ENCODE measurements at places on chromosomes 6 and 20.

GRCh38 chr6:44478158-44478557, 90.7 kb downstream of the CDC5L start:
- DNase-seq, result no peak

GRCh38 chr6:13708736-13709135, 2.9 kb downstream of the RANBP9 start:
- no peak for DNase-seq

- DNase-seq, result peak; percentile 60
These were observed 8.6 kb upstream of the HECA start for GRCh38 chr6:139126255-139126654.

DNA sequence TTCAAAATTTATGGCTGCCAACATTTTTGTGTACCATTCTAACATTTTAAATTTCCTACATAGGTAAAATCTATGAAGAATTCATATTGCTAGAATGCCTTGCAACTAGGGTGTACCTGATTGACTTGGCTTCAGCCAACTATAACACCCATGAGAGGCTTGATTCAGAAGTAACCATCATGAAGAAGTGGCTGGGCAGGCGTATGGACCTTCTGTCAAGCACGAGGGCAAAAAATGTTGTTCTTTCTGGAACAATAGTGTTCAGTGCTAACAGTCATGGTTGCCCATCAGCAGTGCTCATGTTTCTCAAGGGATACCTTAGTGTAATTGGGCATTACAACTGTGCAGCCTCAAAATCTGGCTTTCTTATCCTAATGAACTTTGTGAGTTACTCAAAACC, 42.9 kb downstream of the ID4 start:
- no peak for DNase-seq

- peak; percentile 79 for DNase-seq
These were observed 170.7 kb downstream of the ERMARD start for GRCh38 chr6:169921853-169922824.

- DNase-seq, result peak; percentile 51
These were observed 72.8 kb downstream of the MDGA1 start for GRCh38 chr6:37624606-37625574.

DNA sequence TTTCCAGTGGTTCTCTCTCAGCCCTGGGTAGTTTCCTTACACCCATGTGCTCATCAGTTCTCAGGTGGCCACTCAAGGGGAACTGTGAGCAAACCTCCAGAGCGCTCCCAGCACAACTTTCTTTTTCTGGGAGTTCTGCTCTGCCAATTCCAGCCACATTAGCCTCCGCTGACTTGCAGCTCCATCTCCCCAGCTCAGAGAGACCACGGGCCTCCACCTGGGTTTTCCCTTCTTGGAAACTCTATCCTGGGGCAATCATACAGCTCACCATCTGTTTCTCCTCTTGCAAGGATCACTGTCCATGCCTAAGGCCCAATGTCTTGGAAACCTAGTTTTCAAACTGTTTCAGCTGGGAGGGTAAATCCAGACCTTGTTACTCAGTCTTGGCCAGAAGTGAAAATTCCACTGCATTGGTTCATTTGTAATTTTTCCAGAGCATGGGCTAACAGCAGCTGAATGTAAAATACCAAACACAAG, 129.9 kb downstream of the EYA2 start:
- DNase-seq, result no peak

GRCh38 chr6:160349020-160349441, 853 bp downstream of the SLC22A3 start:
- peak; percentile 24 for DNase-seq

DNA sequence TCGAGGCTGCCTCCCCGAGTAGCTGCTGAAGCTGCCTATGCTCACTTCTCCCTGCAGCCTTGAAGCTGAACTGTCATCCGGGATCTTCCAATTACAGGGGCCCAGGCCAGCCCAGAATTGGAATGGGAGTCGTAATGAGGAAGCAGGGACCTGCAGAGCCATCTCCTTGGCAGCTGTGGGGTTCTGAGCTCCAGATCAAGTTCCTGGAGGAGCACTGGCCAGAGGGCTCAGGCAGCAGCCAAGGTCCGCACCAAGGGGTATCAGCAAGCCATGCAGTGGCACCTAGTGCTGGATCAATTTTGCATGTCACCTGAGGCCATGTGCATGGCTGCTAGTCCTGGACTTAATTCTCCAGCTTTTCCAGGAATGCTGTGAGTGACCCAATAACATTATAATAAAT, 163.2 kb upstream of the TSHZ2 start:
- no peak for DNase-seq

GRCh38 chr6:64000818-64001491, 365.4 kb downstream of the PHF3 start:
- no peak for DNase-seq

DNA sequence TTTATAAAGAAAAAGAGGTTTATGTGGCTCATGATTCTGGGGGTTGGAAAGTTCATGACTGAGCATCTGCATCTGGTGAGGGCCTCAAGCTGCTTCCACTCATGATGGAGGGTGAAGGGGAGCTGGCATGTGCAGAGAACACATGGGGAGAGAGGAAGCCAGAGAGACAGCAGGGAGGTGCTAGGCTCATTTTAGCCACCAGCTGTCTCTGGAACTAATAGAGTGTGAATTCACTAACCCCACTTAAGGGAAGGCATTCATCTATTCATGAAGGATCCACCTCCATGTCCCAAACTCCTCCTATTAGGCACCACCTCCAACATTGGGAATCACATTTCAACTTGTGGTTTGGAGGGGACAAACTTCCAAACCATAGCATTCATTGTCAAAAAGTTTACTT, 137.3 kb upstream of the PMEPA1 start:
- DNase-seq, result no peak

DNA sequence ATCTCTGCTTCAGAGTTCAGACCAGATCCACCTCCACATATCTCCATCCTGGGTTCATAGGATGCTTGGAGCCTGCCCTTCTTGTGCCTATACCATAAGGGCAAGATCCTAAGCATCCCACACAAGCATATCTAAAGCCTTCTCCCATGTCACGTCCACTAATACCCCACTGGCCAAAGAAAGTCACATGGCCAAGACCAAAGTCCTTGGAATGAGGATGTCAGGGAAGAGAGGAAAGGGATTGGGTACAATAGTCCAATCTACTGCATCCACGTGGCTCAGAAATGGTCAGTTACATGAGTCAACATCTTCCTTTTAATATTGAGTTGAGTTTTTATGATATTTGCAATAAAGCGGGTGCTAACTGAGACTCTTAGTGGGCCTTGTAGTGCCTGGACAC, 515.9 kb upstream of the SULF2 start:
- no peak for DNase-seq

DNA sequence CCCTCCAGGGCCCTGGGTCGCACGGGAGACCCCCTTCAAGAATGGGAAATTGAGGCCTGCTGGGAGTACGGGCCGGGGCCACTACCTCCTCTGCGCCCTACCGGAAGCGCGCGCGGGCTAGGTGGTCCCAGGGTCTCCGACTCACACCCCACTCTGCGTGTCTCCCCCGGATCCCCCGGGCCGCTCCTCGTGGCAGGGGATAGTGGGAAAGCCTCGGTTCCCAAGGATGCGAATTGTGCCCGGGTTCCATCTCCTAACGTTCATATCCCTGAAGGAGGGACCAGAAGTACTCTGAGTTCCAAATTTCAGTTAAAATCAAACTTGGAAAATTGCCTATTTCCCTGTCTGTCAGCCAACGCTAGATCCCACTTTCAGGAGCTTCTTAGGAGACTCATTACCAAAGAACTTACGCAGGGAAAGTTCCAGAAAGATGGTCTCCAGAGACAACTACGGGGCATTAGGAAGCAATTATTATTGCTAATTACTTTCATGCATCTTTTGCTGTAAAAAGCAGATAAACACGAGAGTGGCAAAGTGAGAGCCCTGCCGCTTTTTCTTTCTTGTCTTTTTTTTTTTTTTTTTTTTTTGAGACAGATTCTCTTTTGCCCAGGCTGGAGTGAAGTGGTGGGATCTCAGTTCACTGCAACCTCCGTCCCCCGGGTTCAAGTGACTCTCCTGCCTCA, 858 bp downstream of the FAM83D start:
- no peak for DNase-seq

GRCh38 chr6:84568971-84569370, 195.4 kb downstream of the TBX18 start:
- DNase-seq, result no peak

Measured in activated CD4-positive, alpha-beta T cell treated with anti-CD3 and anti-CD28 coated beads for 36 hours (primary cell).